ENCODE measurements at places on chromosomes 1 and 21.

GRCh38 chr1:230939806-230940489, 38.7 kb downstream of the TTC13 start:
- DNase-seq = no peak

GRCh38 chr21:34630536-34631143, 15.7 kb upstream of the RCAN1 start:
- DNase-seq = no peak

DNA sequence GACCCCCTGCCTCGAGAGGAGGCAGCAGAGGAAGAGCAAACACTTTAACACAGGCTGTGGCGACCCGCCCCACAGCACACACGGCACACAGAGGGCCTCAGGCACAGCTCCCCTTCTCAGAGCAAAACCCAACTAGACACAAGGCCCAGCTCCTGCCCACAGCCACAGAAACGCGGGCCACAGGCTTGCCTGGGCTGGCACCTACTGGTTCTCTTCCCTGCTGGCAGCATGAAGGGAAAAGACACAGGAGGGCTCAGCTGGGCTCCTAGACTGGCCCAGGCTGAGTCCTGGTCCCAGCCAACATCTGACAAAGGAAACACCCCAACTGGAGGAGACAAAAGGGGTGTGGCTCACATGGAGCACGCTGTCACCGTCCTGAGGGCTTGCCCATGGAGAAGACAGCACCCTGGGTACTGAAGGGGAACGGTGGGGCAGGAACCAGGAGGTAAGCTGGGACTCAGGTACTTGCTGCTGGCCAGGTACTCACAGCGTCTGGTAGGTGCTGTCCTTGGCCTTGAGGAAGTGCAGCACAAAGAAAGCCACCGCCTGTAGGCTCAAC, 3.5 kb downstream of the CD164L2 start:
- no peak for DNase-seq

DNA sequence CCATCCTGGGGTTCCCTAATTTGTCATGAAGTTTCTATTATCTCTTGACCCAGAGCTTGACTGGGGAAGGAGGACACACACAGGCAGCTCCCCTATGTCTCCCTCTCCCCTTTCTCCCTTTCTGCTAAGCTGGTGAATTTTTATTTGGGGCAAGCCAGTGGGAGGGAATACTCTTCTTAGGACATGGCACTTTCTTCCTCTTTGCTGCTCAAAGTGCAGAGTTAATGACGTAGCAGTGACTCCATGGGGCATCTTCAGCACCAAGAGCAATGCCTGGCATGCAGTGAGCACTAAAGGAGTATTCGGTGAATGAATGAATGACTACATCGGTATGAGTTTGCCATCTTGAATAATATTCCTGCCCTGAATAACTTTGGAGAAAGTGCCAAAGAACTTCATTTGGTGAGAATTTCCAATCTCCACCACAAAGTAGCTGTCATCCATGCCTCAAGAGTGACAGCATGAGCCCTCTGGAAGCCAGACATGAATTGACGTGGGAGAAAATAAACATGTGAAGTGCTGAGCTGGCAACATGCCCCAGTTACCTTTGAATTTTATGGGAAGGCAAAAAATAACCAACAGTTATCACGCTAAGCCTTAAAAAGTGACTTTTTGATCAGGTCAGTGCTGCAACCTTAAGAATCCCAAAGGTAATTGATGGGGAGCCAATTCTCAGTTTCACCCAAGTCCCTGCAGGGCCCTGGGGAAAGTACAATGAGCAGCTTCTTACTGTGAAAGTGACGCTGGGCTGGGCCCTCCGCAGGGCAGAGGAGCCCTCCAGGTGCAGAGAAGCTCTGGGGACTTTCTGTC, 22.1 kb upstream of the ATF3 start:
- DNase-seq = no peak

- DNase-seq = no peak
These were observed 62.1 kb downstream of the SNX7 start for GRCh38 chr1:98723574-98723973.

- DNase-seq = no peak
These were observed 34.8 kb upstream of the IKBKE start for GRCh38 chr1:206435445-206435844.

- DNase-seq = no peak
These were observed 1.7 kb downstream of the SYT11 start for GRCh38 chr1:155860970-155861510.

GRCh38 chr21:46183910-46184624, at the start of gene SPATC1L:
TSS of gene SPATC1L (minus strand) at chr21:46184459. CDS start at chr21:46182816, 1,643 bp downstream.
- no peak for DNase-seq

GRCh38 chr1:44576456-44577150, 97.7 kb downstream of the TMEM53 start:
- no peak for DNase-seq

DNA sequence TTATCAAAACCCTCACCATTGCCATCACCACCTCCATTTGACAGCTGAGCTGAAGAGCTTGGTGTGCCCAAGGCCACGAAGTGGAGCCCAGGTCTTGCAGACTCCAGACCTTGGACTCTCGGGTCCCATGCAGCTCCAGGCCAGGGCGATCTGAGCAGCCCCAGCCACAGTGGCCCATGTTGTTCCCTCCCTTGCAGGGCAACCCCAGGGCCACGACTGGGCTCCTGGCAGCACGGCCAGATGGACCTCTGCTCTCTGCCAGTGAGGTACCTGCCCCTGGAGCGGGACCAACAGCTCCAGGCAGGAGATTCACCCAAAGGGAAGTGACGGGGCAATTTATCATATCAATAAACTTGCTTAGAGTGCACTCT, 182.7 kb upstream of the VAMP3 start:
- no peak for DNase-seq

DNA sequence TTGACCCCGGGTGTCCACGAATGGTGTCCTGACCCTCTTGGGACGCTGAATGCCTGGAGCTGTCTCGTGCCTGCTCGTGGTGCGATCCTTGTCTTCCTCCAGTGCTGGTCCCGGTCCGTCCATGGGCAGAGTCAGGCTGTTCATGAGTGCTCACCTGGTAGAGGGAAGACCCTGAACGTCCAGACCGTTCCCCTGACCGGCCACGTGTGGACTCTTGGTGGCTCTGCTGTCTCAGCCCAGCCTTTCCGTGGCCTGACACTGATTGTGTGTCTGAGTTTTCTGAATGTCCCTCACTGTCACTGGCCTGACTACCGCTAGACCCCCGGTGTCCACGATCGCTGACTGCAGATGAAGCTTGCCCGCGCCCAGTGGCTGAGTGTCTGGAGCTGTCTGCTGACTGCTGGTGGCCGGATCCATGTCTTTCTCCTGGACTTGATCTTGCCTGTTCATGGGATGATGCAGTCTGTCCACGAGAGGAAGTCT, 11.7 kb downstream of the FLG start:
- no peak for DNase-seq

GRCh38 chr1:34018285-34018684, 146.7 kb downstream of the CSMD2 start:
- DNase-seq = no peak

GRCh38 chr21:19065164-19065563, 661.6 kb upstream of the TMPRSS15 start:
- DNase-seq = no peak

DNA sequence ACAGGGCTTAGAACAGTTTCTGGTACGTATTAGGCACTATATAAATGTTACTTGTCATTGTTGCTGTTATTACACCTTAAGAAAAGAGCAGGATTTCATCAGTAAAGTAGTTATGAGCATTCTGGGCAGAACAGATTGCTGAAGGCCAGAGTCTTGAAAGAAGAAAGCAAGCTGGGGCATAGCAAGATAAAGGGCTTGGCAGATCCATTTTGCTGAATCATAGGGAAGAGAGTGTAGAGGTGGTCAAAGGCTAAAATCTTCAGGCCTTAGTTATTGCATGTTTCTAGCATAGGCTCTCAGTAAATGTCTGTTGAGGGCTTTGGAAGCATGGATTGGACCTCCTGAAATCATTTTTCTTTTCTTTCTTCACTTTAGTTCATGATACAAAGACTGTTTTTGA, 67.5 kb downstream of the PLA2G4A start:
- no peak for DNase-seq

GRCh38 chr21:15763359-15763758, 33.6 kb downstream of the USP25 start:
- DNase-seq = no peak

DNA sequence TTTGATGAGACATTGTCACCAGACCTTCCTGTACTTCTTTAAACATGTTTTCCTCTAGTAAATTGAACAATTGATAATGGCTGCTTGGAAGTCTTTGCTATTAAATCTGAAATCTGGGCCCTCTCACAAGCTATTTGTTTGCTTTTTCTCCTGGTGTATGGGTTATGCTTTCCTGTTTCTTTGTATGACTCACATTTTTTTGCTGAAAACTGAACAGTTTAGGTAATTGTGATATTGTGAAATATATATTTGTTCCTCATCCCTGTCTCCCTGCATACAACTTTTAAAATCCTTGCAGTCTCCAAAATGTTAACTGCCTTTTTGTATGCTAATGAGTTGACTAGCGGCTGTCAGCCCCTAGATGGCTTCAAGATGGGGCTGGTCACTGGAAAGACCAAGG, 61.6 kb downstream of the MAP3K21 start:
- no peak for DNase-seq

GRCh38 chr1:2856676-2857375, 55.3 kb upstream of the TTC34 start:
- no peak for DNase-seq

GRCh38 chr1:41657679-41658295, 173.3 kb upstream of the EDN2 start:
- no peak for DNase-seq

GRCh38 chr1:174243451-174244000, 84.2 kb downstream of the RABGAP1L start:
- DNase-seq = no peak

DNA sequence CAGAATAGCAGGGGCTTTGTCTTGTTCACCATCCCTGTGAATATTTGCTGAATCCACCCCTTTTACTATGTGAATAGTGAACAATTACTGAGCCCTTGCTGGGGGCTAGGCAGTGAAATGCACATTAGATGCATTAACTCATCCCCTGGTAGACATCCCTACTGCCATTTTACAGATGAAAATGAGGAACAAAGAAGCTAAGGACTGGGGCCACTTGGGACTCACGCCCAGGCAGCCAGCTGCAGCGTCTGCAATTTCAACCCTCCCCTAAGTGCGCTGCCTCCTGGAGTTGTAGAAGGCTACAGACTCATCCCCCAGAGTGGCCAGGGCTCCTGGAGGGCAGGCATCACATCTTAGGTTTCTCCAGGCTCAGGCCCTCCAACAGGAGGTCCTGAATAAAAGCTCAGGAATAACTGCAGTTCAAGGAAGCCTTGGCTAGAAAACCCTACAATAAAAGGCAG, 31.6 kb downstream of the CAPZB start:
- DNase-seq = no peak

DNA sequence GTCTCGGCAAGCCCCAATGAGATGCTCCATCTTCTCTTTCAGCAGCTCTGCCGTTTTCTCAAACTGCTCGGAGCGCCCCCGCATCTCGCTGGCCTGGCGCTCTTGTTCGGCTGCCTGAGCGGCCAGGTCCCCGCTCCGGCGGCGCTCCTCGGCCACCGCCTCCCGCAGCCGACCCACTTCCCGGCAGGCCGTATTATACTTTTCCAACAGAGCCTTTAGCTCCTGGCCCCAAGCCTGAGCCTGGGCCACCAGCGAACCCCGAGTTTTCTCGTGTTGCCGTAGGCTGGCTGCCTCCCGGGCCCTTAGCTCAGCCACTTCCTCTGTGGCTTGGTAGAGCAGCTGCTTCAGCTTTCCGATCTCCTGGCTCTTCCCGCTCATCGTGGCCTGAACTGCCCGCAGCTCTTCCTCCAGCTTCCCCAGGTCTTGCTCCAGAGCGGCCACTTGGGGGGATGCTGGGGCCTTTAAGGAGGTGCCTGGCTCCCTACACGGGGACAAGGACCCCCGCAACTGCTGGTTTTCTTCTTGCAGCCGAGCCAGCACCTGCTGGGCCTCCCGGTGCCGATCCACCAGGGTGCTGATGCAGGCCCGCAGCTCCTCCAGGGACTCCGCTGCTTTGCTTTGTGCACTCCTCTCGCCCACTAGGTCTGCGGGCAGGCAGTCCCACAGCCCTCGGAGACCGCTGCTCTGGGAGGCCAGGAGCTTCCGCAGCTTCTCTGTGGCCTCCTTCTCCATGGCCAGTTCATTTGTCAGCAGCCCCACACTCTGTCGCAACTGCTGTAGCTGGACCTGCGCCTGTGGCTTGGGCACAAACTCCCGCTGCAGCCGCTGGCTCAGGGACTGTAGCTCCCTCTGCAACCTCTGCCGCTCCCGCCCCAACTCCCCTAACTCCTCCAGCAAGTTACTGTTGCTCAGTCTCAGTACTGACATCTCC, 13.4 kb upstream of the PIAS3 start:
- DNase-seq = no peak

DNA sequence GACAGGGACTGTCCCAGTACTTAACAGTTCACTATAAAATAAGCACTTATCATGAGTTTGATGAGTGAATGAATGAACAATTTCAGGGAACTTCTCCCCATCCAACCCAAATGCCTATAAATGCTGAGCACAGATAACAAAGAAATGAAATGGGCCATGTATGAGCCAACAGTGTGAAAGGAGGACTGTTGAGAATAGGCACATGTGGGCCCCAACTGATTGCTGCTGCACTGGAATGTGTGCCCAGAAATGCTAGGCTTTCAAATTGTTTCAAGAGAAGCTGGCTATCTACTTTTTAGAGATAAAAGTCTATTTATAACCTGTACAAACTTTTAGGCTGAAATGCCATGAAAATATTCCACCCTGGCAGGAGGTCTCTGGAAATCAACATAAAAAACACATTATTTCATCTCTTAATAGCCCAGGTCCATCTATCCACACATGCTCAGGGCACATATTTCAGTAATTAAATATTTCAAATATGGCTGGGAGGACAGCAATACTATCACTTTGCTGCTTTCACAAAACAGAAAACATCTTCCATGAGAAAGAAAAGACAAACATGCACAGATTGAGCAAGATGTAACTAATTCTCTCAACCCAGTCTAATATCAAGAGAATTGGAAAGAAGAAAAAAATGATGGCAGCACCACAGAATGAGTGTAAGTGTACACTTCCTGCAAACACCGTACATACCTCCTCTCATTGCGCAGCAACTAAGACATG, 49.8 kb downstream of the COLGALT2 start:
- no peak for DNase-seq

DNA sequence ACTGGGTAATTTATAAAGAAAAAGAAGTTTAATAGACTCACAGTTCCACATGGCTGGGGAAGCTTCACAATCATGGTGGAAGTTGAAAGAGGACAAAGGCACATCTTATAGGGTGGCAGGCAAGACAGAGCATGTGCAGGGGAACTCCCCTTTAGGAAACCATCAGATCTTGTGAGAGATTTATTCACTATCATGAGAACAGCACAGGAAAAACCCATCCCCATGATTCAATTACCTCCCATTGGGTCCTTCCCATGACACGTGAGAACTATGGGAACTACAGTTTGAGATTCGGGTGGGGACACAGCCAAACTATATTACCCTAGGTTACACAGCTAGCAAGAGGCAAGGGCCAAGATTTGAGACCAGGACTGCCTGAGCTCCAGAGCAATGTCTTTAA, 30.4 kb upstream of the SOX13 start:
- no peak for DNase-seq

Data from cortex of kidney (tissue), 1 donor.